AG09319 (cell line): ENCODE measurements at places on chromosomes 2 and 18.

DNA sequence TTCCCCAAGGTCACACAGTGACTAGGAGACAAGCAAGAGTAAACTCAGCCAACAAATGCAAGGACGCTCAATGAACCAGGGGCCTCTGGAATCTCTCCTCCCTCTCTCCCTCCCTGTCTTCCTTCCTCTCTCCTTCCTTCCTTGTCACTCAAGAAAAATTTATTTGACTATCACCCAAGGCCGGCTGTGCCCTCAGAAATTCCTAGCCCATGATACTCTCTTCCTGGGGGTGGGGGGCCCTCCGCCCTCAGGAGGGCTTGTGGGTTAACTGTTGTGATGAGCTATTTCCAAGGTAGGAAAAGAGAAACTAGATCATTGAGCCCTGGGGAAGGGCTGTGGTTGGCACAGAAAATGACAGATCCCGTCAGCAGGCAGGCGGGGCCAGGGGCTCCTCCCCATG, 21.7 kb downstream of the INHBB start:
- no peak for DNase-seq

- DNase-seq: no peak
These were observed 300.1 kb downstream of the MYCN start for GRCh38 chr2:16240402-16240801.

DNA sequence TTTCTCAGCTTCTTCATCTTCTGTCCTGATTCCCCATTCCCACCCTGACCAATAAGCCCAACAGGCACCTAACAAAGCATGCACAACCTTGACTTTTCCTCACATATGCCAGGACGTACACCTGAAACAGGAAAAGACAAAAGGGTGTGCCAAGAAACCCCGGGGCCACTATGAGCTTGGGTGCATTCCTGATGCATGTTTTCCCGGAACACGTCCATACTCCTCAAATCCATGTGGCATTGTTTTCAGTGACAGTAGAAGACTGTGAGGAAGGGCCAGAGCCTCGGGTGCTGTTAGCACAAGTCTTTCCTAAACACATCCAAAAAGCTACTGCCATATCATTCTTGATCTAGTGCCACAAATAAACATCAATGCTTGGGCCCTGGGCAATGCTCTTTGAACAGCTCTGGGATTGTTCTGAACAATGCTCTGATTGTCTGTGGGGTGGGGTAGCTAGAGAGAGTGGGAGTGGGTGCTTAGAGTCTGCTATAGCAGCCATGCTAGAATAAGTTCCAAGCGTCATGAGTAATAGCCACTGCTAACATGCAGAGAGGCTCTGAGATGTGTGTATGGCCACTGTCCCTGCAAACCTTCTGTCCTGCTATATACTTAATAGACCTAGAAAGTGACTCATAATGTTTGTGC, 181.7 kb upstream of the CRIM1 start:
- no peak for DNase-seq

DNA sequence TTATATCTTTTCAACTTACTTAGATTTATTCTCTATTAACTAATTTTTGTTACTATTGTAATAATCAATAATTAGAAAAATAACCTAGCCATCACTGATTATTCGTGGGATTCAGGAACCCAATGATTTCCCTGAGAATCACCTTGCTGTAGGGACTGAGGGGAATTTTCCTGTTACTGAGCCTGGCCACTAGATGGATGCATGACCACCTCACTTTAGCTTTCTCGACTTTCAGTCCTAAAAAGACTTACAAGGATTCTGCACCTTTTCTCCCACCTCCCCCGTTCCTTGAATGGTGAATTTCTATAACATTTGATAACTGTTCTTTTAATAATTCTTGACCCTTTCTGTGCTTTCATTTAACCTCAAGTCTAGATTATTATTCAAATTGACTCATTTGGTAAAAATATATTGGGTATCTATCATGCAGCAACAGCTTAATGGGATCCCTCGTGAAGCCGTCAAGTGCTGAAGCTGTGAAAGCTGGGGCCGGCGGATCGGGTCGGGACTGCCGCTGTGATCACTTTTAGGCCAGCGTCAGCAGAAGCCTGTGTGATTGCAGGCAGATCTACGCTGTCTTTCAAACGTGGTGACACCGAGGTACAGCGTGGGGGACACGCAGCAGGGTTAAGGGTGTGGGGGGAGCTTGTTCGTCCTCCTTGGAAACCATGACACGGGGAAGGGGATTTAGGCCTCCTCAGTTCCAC, 38.8 kb upstream of the TMEM18 start:
- no peak for DNase-seq
